ENCODE measurements at places on chromosomes 4 and X.
A peak's percentile ranks its signal among the peaks of the same experiment; 100 is the strongest.

DNA sequence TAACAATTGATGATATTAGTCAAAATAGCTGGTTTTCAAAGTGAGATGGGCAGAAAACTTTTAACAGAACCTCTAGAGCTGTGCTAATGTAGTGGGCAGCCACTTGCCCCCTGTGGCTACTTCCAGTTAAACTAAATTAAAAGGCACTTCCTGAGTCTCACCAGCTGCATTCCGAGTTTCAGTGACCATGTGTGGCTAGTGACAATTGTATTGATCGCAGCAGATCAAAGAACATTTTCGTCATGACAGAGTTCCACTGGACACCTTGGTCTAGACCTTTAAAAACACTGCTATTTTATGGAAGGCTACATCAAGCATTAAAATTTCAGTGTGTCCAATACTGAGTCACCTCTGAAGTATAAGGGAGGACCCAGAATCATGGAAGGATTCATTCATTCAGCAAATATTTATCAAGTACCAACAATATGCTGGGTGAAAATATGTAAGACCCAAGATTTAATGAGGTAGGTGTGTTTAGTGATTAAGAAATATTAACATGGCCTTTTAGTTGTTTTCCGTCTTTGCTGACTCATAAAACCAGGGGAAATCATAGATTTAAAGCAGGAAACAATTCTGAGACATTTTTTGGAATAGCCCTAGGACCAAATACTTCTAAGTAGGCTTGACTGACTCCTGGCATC lies 5.1 kb upstream of the FAT1 start:
- no peak for DNase-seq

DNA sequence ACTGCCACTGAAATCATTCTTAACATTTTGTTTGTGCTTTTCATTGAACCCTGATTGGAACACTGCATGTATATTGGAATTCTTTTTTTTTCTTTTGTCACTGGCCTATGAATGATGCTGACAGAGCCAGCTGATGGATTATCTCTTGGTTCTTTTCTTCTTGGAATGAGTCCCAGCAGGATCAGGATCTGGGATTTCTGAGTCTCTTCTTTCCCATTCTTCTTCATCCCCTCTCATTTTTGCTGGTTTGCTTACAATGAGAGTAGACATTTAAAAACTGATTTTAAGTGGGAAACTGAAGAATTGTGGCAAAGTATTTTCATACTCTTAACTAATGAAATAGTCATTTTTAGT lies 9.0 kb downstream of the DCUN1D4 start:
- DNase-seq, result no peak

GRCh38 chrX:112051576-112051975 lies 31.0 kb downstream of the TRPC5 start:
- no peak for DNase-seq

DNA sequence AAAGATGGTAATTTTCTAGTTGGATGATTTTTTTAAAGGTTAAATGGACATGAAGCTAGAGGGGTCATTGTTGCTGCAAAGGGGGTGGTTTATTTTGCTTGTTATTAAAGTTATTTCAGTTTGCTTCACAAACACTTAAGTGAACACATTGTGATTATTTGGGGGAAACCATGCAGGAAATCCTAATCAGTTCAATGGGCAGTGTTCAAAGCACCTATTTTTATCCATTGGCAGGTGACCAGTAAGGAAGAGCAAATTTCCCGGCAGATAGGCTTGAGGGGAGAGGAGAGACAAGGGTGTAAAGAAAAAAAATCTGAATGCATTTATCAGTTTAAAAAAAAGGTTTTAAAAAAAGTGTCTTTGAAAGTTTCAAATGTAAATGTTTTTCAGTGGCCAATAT lies 17.6 kb downstream of the GPR174 start:
- no peak for DNase-seq

DNA sequence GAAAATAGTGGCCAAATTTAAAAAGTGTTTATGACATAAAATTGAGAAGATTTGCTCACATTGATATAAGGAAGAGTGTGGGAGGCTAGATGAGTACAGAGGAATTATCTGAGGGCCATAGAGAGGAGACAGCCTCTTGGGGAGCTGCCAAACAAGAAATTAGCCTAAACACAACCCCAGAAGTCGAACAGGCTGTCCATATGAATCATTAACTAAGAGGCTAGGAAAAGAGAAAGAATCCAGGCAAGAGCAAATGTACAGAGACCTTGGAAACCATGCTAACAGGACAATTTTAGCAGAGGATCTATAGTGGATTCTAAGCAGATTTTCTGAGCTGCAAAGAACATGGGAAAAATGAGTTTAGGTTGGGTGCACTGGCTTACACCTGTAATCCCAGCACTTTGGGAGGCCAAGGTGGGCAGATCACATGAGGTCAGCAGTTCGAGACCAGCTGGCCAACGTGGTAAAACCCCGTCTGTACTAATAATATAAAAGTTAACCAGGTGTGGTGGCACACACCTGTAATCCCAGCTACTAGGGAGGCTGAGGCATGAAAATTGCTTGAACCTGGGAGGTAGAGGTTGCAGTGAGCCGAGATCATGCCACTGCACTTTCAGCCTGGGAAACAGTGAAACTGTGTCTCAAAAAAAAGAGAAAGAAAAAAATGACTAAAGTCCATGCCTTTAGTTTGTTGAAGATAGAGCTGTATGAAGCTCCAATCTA lies 76.1 kb downstream of the NWD2 start:
- no peak for DNase-seq

DNA sequence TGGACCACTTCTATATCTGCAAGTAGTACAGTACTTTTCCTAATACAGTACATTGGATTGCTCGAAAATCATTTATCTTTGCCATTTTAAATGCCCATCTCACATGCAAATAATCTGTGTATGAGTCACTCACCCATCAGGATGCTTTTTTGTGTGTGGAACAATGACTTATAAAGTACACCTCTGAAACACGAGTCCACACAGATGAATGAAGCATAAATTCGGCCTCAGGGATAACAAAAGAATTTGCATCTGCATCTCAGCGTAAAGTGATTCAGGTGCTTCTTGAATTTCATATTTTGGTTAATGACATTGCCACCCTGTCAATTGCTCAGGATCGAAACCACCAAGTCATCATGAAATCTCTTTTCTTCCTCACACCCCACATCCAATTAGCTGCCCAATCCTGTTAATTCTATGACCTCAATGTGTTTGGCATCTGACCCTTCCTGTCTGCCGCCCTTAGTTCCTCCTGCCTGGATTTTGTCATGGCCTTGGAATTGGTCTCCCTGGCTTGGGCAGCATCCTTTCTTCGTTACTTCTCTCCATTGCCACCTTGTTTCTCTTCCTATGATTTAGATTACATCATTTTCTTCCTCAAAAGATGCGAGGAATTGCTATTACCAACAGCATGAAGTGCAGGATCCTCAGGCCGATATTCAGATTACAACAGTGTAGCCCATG lies 161.6 kb upstream of the MID1 start:
- no peak for DNase-seq

- DNase-seq, result no peak
These were observed 35.9 kb downstream of the MOB1B start for GRCh38 chr4:70938086-70938485.

GRCh38 chr4:106315968-106316772 lies at the start of the genes AIMP1 and TBCK:
Gene AIMP1 (plus strand): TSS chr4:106316550. CDS start chr4:106325010, 8,460 bp downstream.
Gene TBCK (minus strand): TSS chr4:106316209. CDS start chr4:106308960, 7,249 bp downstream.
- DNase-seq, result peak; percentile 97

DNA sequence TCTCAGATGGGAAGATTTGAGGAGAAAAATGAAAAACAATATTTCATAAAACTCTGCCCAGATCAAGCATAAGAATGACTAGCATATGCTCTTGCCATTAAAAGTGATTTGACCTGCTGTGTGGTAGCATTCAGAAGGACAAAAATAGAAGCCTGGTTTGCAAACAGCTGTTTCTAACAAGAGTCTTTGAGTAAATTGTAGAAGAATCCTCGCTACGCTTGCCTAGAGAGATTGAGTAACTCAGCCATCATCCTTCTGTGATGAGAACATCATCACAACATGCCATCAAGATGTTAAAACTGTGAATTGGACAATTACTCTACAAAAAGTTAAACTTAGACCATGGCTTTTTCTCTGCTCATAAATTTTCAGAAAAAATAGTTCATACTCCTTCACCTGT lies 168.9 kb upstream of the PUDP start:
- no peak for DNase-seq

- no peak for DNase-seq
These were observed 99.3 kb downstream of the IRF2 start for GRCh38 chr4:184375027-184375426.

DNA sequence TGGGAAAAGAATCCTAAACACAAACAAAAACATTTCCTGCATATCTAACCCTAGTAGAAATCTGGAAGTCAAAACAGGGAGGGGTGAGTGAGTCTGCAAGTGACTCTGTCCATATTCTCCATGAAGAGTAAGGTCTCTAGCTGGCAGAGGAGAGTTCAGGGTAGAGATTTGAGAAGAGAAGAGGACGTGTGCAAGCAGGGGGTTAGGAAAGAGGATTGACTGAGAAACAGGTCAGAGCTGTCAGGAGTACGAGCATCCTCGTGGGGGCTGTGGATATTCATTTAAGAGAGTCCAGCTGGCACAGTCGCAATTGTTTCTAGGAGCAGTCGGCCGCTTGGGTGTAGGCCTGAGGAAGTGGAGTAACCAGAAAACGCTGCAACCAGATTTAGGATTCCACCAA lies 27.9 kb downstream of the PROM1 start:
- no peak for DNase-seq

DNA sequence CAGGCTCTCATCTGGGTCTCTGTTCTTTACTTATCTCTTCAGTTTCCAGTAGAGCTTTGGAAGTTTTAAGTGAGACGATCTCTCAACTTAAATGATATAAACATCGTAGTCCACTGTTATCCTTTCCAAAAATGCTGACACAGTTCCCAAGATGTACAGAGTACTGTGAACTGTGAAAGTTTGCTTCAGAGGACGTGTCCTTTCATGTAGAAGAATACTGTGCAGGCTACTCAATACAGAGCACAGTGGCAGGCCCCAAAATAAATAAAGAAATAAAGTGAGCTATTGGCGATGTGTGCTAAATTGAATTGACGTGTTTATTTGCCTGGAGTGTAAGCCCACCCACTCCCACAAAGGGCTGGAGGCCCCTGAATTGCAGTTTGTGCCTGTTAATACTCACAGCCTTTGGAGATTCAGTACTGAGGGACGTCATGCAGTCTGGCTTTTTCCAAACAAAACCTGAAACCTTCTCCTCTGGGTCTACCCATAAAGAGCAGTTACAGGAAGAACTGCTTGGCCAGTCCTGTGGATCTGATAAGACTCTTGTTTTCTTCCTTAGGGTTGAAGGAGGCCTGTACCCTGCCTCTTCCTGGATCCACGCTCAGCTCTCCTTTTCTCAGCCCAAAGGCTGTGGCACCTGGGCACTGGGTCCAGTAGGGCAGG lies 66.1 kb downstream of the SOWAHB start:
- peak; percentile 48 for DNase-seq

GRCh38 chr4:169009286-169010124 lies 550 bp downstream of the CBR4 start:
- DNase-seq, result peak; percentile 65

- no peak for DNase-seq
These were observed 256.5 kb upstream of the NRK start for GRCh38 chrX:105565856-105566255.

- no peak for DNase-seq
These were observed 78.9 kb upstream of the GUCY1A1 start for GRCh38 chr4:155587766-155588165.

GRCh38 chr4:53055274-53055673 lies 193.2 kb downstream of the RASL11B start:
- DNase-seq, result no peak

DNA sequence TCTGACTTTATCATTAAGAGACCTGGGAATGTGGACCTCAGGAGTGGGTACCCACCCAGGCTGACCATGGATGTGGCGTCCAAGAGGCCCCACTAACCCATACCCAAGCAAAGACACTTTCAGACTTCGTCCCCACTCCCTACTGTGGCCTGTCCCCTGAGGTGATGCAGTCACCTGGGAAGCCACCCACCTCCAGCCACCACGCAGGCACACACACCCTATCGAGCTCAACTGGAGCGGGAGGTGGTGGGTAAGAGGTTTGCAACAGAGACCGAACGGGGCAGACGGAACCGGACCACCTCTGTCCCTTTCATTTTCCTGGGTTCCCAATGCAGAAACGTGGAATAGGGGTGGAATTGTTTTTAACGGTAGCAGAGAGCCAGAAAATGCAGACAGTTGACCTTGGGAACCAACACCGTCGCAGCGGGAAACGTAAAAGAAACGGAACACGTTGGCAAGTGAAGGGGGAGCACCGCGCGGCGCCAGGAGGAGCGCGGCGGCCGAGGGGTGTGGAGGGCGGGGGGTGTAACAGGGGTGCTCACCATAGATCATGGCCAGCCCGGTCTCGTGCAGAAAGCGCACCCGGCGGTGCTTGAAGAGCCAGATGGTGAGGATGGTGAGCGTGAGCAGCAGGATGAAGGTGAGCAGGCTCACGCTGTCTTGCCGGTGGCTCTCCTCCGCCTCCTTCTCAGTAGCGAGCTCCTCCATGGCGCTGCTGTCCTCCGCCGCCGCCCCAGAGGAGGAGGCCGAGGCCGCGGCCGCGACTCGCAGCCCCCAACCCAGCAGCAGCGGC lies 559 bp downstream of the SLC9A7 start:
- no peak for DNase-seq

- no peak for DNase-seq
These were observed 249.6 kb downstream of the DHRSX start for GRCh38 chrX:2251211-2251610.

- DNase-seq, result no peak
These were observed 6.2 kb upstream of the TMEM128 start for GRCh38 chr4:4254199-4254598.

DNA sequence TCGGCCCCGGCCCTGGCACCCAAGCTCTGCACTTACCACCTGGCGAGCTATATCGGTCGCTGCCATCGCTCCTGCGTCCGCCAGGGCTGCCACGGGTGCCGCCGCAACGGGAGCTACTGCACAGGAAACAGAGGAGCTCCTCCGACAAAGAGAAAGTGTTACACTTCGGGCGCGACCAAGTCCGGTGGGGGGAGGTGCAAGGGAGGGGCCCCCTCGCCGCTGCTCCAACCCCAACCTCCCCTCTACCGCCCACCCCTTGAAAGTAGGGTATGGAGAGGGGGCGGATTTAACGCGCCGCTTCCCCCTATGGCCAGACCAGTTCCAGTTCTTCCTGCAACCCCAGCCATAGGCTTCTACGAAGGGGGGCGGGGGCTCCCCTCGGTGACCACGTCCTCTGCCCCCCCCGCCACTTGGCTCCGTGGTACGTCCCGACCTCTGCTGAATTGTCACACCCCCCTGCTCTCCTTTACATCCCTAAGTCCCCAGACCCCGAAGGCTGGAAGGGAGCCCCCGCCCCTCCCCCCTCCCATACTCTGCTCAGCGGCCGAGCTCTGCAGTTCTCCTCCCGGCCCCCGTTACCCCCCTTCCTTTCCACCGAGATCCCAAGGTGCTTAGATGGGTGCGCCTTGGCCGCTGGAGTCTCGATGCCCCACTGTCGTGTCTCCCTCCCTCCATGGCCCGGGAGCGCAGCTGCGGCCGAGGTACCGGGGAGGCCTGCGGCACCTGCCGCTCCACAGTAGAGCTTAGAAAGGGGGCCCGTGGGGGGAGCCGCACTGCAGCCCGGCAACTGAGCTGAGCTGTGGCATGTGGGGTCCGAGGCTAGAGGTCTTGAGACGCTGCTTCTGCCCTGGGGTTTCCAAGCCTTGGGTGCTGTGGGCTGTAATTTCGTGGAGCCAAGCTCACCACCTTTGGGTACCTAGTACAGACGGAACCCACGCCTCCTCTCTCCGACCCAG lies at the start of gene SEPTIN6:
SEPTIN6 (minus strand) TSS at position 129 of the 956 bp plus-strand sequence; CDS start at position 66, 63 bp downstream.
- no peak for DNase-seq

GRCh38 chrX:9110808-9111207 lies 76.9 kb upstream of the FAM9B start:
- no peak for DNase-seq

GRCh38 chr4:156294577-156294976 lies 340.9 kb upstream of the CTSO start:
- no peak for DNase-seq

- no peak for DNase-seq
These were observed 37.2 kb upstream of the TMEM131L start for GRCh38 chr4:153428941-153429475.

All from right renal cortex interstitium (tissue), 3 donors.